ENCODE measurements at places on chromosomes 13 and 19. TPM values are rescaled to one million over a fixed set of nuclear protein-coding genes. Genes with fewer than 3 reads are reported as not detected.
A peak's percentile ranks its signal among the peaks of the same experiment; 100 is the strongest.

Gene CFAP97D2
- not detected for total RNA-seq

- H3K36me3 ChIP-seq = no peaks in the 10 kb centered on the region
- peak overlapping the region; percentile 61 for H3K27ac ChIP-seq
- no peaks in the 10 kb centered on the region for H3K27me3 ChIP-seq
- DNase-seq = peak; percentile 74
- no peak overlapping the region for H3K4me3 ChIP-seq
- H3K4me1 ChIP-seq = peaks cover 29% of the 10 kb centered on the region
Observed at GRCh38 chr13:114077933-114078325, 54.5 kb downstream of the RASA3 start.

GRCh38 chr19:35459414-35460082 is 11.5 kb downstream of the FFAR2 start:
- no peaks in the 10 kb centered on the region for H3K36me3 ChIP-seq
- peaks cover 16% of the 10 kb centered on the region for H3K4me1 ChIP-seq
- H3K27ac ChIP-seq = no peak overlapping the region
- no peaks in the 10 kb centered on the region for H3K27me3 ChIP-seq

Gene LGALS7B
- 6,564 TPM for total RNA-seq

DNA sequence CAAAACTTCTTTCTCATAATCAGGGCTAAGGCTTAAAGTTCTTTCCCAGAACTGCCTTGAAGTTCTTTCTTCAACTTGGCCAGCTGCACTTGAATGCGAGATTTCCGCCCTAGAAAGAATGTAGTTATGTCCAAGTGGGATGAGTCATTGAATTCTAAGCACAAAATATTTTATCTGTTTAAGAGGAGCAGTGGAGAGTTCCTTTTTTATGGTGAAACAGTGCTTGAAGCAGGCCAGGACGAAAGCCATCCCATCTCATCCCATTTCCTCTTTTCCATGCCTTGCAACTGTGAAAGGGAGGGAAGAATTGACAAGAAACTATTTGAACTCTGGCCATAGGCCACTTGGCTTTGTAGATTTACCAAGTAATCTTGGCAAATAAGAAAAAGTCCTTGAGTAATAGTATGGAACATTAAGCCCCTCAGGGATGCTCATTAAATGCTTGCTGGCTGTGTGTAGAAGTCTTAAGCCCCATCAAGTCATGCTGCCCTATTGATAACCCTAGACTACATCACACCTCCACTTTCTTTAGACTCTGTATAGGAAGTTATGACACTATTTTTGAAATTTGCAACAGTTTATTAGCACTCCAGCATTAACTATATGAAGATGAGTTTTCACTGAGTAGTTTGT is 174.5 kb downstream of the KCTD12 start:
- no peaks in the 10 kb centered on the region for H3K36me3 ChIP-seq
- no peaks in the 10 kb centered on the region for H3K27me3 ChIP-seq
- peaks cover 24% of the 10 kb centered on the region for H3K4me1 ChIP-seq
- H3K4me3 ChIP-seq = no peak overlapping the region
- no peak for DNase-seq
- peak overlapping the region; percentile 26 for H3K27ac ChIP-seq

GRCh38 chr19:56071151-56071550 is 49.9 kb downstream of the ZNF787 start:
- DNase-seq = no peak
- no peaks in the 10 kb centered on the region for H3K36me3 ChIP-seq
- peaks cover 6% of the 10 kb centered on the region for H3K4me1 ChIP-seq
- no peak overlapping the region for H3K27ac ChIP-seq
- H3K27me3 ChIP-seq = peaks cover 5% of the 10 kb centered on the region

Gene HIF3A
- 28.6 TPM for total RNA-seq

DNA sequence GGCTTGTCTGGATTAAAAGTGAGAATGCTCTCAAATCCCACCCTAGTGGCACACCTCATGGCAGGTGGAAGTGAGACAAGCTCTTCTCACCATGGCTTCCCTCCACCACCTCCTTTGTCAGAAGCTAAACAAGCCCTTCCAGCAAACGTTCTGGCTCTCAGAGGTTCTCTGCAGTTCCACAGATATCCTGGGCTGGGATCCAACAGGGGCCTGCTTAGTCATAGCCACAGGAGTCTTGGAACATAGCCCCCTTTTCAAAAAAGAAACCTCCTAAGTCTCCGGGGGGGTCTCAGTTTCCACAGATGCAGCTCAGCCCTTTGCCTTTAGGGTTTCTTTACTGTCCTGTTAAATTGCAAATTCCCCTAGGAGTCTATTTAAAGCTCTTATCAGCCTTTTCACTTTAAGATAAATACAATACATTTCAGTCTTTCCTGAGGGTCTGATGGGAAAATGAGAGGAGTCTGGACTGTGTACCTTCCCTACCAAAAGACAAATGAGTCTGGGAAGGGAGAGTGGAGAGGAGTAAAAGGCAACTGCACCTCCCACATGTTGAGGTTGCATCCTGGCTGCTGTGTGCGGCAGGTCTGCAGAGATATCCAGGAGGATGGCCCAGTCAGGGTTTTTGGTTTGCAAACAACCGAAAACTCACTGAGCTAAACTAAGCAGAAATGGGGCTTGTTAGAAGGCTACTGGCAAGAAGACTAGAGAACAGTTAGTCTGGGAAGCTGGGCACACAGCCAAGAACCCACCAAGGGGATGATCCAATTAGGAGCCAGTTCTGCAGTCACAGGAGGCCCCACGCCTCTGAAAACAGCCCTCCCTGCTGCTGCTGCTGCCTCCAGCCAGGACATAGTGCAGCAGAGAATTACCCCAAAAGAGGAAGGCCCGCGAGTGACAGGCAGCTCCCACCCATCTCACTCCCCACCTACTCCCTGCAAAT is 41.4 kb upstream of the SERP2 start:
- no peaks in the 10 kb centered on the region for H3K27me3 ChIP-seq
- no peak for DNase-seq
- H3K36me3 ChIP-seq = no peaks in the 10 kb centered on the region
- no peak overlapping the region for H3K27ac ChIP-seq
- H3K4me1 ChIP-seq = peaks cover 11% of the 10 kb centered on the region
- H3K4me3 ChIP-seq = no peak overlapping the region

Gene TTYH1
- 11.2 TPM for total RNA-seq

- H3K27ac ChIP-seq = no peak overlapping the region
- no peak for DNase-seq
- no peaks in the 10 kb centered on the region for H3K27me3 ChIP-seq
- H3K4me3 ChIP-seq = no peak overlapping the region
Observed at GRCh38 chr13:42136518-42136917, 88.1 kb downstream of the DGKH start.

DNA sequence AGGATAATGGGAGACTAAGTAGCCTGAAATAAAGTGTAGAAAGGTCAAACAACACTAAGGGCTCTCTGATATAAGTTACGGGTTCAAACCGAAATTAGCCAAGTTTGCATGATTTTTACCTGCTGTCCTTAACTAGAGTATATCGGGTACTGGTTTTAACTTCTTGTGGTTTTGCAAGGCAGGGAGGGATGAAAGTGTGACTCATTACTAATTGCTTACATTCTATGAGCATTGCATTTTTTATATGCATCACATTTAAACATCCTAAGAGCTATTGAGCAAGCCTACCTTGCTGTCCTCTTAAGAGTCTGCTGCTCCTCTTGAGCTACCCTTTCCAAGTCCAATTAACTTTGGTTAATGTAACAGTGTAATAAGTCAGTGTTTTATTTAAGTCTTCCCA is 415.4 kb downstream of the SLITRK5 start:
- DNase-seq = no peak
- H3K27ac ChIP-seq = no peak overlapping the region
- H3K4me1 ChIP-seq = no peaks in the 10 kb centered on the region
- no peak overlapping the region for H3K4me3 ChIP-seq

Gene ZNF578
- total RNA-seq = 0.64 TPM

- DNase-seq = no peak
- H3K4me1 ChIP-seq = peaks cover 7% of the 10 kb centered on the region
- no peaks in the 10 kb centered on the region for H3K27me3 ChIP-seq
- no peak overlapping the region for H3K27ac ChIP-seq
- H3K4me3 ChIP-seq = no peak overlapping the region
Observed at GRCh38 chr13:114024603-114025404, 50.9 kb upstream of the C13orf46 start.

DNA sequence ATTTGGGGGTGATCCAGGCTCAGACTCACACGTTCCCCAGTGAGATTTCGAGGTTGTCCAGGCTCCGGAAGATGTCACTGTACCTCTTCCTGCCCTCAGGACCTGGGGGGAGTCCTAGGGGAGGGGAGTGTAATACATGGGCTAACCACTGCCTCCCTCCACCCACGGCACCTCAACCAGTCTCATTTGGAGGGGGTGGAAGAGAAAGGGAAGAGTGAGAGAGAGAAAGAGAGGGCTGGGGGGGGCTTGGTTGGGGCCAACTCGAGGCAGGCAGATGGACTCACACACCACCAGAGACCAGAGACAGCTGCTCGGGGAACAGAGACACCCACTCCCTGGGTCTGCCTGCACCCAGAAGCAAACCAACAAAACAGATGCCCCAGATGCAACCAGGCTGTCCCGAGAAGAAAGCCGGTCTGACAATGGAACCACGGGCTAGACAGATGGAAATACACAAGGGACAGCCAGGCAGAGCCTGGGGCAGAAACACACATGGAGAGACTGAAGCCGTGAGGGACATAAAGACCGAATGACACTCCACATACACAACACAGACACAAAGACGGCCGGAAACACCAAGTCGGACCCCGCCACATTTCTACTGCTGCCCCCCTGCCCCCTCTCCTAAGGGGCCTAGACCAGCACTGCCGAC is 825 bp downstream of the GMIP start:
- peaks cover 45% of the 10 kb centered on the region for H3K36me3 ChIP-seq
- no peak overlapping the region for H3K27ac ChIP-seq
- H3K4me1 ChIP-seq = peaks cover 18% of the 10 kb centered on the region
- peak overlapping the region; percentile 68 for H3K4me3 ChIP-seq
- DNase-seq = peak; percentile 74
- H3K27me3 ChIP-seq = no peaks in the 10 kb centered on the region

- no peaks in the 10 kb centered on the region for H3K27me3 ChIP-seq
- H3K4me3 ChIP-seq = no peak overlapping the region
- no peak for DNase-seq
- H3K4me1 ChIP-seq = no peaks in the 10 kb centered on the region
- H3K36me3 ChIP-seq = peaks cover 31% of the 10 kb centered on the region
Observed at GRCh38 chr19:16136185-16136999, 7.1 kb upstream of the HSH2D start.

Gene ATXN8OS
- not detected for total RNA-seq

Gene C19orf12
- total RNA-seq = 35.8 TPM

Gene FBXO17
- 35.1 TPM for total RNA-seq

GRCh38 chr13:88601949-88602348 is 930.8 kb downstream of the SLITRK5 start:
- DNase-seq = no peak
- no peak overlapping the region for H3K4me3 ChIP-seq
- no peak overlapping the region for H3K27ac ChIP-seq
- H3K36me3 ChIP-seq = no peaks in the 10 kb centered on the region
- H3K4me1 ChIP-seq = no peaks in the 10 kb centered on the region
- H3K27me3 ChIP-seq = no peaks in the 10 kb centered on the region

- H3K27me3 ChIP-seq = no peaks in the 10 kb centered on the region
- DNase-seq = no peak
- H3K4me3 ChIP-seq = no peak overlapping the region
- no peak overlapping the region for H3K27ac ChIP-seq
Observed at GRCh38 chr13:31803311-31803710, 64.0 kb downstream of the RXFP2 start.

DNA sequence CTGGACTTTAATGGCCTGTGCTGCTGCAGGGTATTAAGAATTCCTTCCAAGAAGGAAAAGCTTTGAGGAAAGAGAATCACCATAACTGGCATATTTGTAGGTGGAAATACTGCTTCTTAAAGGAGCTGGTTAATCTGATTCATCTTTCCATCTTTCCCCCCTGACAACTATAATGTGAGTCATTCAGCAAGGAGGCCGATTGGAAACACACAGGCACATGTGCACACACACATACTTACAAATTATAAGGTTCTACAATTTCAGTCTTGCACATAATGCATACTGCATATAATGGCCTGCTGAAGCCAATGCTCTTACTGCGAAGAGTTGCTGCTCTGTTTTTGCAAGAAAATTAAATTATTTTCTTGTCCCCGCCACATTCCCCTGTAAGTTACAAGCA is 78.8 kb upstream of the TPP2 start:
- no peaks in the 10 kb centered on the region for H3K4me1 ChIP-seq
- H3K4me3 ChIP-seq = no peak overlapping the region
- H3K36me3 ChIP-seq = no peaks in the 10 kb centered on the region
- no peak overlapping the region for H3K27ac ChIP-seq
- DNase-seq = no peak
- no peaks in the 10 kb centered on the region for H3K27me3 ChIP-seq

DNA sequence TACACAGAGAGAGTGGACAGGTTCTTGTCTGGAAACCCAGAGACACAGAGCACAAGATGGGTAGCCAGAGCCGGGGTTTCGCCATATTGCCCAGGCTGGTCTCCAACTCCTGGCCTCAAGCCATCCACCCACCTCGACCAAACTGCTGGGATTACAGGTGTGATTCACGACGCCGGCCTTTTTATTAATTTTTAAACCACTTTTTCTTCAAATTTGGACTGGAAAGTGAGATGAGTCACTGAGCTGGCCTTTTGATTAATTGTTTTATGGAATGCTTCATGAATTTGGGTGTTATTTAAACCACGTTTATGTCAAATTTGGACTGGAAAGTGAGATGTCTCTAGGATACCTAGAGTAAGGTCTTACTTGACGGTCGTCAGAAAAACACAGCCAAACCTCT is 12.1 kb upstream of the IGFL1 start:
- H3K4me1 ChIP-seq = peaks cover 14% of the 10 kb centered on the region
- peaks cover 33% of the 10 kb centered on the region for H3K27me3 ChIP-seq
- DNase-seq = no peak
- no peak overlapping the region for H3K27ac ChIP-seq
- no peaks in the 10 kb centered on the region for H3K36me3 ChIP-seq

Gene CDX2
- total RNA-seq = not detected

DNA sequence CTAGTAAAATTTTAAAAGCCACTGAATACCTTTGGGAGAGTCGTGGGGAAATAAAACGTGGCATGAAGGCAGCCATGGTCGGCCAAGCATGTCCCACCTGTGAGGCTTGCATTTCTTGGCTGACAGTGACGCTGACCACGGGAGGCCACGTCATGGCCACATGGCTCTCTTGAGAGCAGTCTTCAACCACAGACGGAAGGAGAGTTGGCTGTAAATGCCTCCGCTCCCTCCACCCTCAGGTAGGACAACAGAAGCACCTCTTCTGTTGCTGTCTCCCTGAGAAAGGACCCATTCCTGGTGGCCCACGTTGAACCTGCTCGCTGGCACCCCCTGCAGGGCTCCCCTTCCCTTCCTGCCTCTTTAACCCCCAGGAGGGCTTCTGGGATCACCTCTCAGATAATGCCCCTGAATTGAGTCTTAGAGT is 10.6 kb upstream of the LRRC25 start:
- H3K4me1 ChIP-seq = peaks cover 2% of the 10 kb centered on the region
- H3K27ac ChIP-seq = no peak overlapping the region
- no peak for DNase-seq
- no peaks in the 10 kb centered on the region for H3K36me3 ChIP-seq
- H3K4me3 ChIP-seq = no peak overlapping the region

Gene KIR2DL3
- not detected for total RNA-seq

DNA sequence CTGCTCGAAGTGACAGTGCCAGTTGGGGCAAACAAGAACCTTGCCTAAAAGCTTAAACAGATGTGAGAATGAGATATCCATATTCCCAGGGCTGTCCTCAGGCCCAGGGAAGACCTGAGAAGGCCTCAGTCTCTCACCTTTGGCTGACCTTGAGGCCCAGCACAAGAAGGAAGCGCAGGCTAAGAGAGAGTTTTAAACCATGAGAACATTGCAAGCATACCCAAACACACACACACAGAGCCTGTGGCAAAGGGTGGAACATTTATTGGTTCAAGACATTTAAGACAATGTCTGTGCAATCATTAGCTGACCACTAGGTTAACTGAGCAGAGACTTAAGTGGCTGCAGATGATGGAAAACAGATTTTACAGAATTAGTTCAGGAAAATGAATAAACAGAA is 248.2 kb downstream of the NBEA start:
- H3K27me3 ChIP-seq = no peaks in the 10 kb centered on the region
- DNase-seq = no peak
- H3K4me3 ChIP-seq = no peak overlapping the region
- no peaks in the 10 kb centered on the region for H3K36me3 ChIP-seq
- no peak overlapping the region for H3K27ac ChIP-seq

Data from suprapubic skin (tissue), 4 donors.